ENCODE measurements at places on chromosomes 1 and 21.
A peak's percentile ranks its signal among the peaks of the same experiment; 100 is the strongest.

GRCh38 chr1:155205969-155206593 is 1.6 kb downstream of the THBS3 start:
- DNase-seq = no peak

DNA sequence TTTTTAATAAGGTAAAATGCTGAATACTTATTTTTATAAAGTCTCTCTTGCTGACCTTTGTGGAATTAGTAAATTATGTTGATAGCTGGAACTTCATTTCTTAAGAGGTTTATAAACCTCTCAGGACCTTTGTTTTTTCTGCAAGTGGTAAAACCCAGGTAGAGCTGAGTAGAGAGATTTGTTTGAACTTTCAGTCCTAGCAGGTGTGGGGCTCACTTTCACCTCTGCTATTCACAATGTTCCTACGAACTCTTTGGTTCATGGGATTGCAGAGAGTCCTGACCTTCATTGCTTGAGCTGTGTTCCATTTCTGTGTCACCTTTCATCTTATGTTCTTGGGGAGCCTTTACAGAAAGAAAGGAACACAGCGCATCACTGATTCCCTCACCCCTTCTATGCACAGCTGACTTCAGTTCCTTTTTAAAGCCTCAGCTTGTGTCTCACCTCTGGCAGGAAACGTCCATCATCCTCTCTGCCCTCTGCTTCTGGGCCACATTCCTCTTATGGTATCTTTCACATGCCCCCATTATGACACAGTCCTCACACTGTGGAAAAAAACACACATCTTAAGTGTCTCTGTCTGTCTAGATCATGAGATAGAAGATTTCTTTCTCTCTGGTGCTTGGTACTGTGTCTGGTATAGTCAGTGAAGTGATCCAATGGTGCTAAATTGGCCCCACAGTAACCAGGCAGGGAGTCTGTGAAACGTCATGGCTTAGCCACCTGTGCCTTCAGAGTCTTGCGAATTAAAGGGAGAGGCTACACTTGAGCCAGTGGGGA is 262.5 kb upstream of the B3GALT2 start:
- DNase-seq = peak; percentile 22

DNA sequence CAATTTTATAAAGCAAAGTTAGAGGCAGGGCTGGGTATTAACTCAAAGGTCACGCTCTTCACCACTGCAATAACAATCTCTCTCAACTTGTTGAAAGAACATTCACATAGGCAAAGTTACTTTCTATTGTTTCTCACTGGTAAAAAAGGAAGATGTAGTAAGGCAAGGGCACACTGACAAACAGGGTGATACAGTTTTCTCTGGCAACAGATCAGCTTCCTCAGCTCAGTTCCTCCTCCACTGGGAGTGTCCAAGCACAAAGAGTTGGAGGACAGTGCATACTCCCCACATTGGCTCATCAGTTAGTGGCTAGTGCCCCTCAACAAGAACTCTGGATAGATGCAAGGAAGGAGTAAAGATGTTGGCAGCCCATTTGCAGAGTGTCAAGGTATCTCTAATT is 3.7 kb downstream of the PLPPR4 start:
- no peak for DNase-seq

DNA sequence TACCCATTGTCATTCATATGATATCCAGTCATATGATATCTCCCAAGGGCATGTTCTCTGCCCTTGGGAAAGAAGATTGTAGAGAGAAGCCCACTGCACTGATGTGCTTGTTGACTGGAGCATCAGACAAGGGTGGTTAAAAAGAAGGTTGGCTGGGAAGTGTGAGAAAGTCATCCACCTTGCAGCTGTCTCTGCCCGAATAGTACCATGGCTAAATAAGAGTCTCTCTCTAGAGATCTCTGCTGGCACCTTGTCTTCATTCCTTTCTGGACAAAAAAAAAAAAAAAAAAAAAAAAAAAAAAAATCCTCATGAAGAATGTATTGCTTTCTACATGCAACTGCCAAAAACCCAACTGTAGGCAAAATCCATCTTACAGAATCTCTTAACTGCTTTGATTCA is 349.7 kb upstream of the ESRRG start:
- no peak for DNase-seq

DNA sequence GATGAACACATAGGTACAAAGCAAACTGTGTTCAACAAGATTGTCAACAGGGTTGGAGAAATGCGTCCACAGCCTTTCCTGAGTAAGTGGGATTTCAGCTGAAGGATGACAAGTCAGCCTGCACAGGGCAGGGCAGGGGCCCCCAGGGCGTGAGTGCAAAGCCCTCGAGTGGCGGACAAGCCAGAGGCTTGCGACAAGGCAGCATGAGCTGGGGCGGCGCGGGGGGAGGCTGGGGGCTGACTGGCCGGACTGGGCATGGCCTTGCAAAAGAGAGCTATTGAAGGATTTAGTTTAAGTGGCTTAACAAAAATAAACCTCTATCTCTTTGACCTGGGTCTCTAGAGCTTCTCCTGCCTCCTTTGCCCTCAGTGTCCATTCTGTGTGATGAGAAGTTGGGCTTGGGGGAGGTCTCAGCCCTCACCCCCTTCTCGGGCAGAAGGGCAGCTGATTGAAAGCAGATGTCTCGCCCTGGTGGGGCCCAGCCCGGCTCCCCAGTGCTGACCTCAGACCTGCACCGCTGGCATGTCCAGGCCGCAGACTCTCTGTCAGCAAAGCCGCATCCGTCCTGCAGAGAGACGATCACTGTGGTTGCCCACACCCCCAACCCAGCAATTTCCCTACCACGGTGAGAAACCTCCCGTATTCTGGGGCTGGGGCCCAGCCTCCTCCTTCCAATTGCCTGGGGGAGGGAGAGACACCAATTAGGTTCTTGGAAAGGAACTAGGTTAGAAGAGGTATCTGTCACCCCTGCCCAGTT is 24.3 kb upstream of the EPS8L3 start:
- no peak for DNase-seq

GRCh38 chr1:1275836-1276235 is 2.2 kb upstream of the UBE2J2 start:
- no peak for DNase-seq

DNA sequence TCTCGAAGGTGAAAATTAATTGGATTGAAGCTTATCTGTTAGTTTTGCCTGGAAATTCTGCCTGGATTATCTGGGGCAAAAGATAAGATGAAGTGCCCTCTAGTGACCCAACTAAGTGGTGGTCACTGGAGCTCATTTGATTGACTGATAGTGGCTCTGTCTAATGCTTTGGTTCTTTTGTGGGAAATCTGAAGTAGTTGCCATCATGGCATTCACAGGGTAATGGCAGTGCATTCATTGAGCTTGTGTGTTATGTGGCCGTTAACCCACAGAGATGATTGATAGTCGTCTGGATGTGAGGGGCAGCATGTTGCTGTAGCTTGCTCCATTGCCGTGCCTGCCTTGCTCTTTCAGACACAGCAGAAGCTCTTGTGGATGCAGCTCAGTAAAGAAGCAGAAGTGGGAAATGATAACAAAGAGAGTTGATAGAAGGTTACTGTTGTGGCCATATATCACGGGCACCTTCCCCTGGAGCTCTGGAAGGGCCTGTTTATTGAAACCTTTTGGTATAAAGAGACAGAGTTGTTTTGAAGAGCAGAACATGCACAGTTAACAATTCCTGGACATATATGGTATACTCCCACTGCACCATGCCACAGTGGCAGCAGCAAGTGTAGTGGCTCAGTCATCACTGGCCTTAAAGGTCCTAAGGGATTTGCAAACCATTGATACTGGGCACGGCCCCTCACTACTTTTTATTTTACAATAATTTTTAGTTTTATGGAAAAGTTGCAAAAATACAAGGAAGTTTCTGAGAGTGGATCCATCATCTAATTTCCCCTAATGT is 42.0 kb downstream of the CXADR start:
- peak; percentile 10 for DNase-seq

- DNase-seq = no peak
Observed at GRCh38 chr1:205444931-205445645, 10.8 kb downstream of the BLACAT1 start.

GRCh38 chr1:41576620-41577019 is 92.1 kb upstream of the EDN2 start:
- DNase-seq = no peak

DNA sequence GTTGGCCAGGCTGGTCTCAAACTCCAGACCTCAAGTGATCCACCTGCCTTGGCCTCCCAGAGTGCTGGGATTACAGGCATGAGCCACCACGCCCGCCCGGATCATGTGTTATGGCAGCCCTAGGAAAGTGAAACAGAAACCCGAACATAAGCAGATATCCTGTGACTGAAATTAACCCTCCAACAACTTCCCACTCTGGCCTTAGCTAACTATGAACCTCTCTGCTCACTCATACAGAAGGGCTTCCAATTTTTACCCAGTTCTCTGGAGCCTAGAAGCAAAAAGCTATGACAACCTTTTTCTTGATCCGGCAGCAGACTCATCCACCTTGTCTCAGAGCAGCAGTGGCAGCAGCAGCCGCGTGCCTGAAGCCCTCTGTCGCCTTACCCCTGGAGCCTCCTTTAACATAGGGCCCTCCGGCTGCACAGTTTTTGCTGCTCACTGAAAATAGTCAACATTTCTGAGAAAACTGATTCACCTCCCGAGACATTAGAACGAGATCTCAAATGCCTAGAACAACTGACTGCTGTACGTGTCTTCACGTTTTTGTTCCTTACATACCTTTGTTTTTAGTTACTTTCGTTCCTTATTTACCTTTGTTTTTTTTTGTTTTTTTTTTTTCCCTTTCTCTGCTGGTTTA is 9.3 kb downstream of the CBR1 start:
- peak; percentile 48 for DNase-seq

DNA sequence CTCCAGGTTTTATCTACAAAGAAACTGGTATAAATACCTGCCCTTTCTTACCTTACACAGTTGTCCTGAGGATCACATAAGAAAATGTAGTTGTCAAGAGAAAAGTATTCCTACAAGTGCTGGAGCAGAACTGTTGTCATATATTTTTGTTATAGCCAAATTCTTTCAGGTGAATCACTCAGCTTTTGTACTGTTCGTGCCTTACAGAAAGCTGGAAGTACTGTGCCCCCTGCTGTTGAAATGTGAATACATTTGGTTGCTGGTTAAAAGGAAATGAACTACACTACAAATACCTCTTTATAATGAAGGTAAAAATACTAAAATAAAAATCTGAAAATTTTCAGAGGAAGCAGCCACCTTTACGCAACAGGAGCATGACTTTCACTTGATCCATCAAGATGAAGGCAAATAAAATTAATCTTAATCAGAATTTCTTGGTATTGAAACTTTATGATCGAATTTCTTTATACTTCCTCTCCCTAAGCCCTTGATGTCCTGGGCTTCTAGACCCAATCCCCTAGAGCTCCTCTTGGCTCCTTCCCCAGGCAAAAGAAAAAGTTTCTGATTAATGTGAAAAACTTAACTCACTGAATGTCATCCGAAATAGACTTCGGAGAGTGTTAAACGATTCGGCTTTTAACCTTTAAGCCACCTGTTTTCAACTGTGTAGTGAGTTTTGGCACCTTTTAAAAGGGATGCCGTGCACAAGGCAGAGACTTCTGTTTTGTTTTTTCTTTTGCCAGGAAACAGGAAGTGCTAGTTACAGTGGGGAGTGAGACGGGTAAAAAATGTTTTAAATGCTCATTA is 12.5 kb downstream of the CHML start:
- DNase-seq = peak; percentile 85

DNA sequence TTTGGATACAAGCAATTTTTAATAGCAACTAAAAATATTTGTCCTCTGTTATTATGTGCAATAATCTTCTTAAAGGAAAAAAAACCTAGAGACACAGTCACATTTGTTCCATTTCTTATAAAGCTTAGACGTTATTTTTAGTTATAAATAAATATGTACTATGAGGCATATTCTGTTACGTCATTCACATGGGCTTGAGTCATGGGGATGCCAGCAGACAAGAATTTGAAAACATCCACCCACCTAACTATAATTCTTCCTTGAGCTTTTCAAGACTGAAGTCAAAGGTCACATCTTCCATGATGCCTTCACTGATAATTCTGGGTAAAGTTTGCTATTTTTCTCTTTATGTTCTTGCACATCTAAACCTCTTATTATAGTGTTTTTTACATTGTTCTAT is 268.8 kb downstream of the KCTD3 start:
- no peak for DNase-seq

- DNase-seq = no peak
Observed at GRCh38 chr1:228869312-228869824, 134.1 kb downstream of the RHOU start.
